ENCODE measurements at places on chromosomes 7 and 10. TPM values are rescaled to one million over a fixed set of nuclear protein-coding genes. Genes with fewer than 3 reads are reported as not detected.

DNA sequence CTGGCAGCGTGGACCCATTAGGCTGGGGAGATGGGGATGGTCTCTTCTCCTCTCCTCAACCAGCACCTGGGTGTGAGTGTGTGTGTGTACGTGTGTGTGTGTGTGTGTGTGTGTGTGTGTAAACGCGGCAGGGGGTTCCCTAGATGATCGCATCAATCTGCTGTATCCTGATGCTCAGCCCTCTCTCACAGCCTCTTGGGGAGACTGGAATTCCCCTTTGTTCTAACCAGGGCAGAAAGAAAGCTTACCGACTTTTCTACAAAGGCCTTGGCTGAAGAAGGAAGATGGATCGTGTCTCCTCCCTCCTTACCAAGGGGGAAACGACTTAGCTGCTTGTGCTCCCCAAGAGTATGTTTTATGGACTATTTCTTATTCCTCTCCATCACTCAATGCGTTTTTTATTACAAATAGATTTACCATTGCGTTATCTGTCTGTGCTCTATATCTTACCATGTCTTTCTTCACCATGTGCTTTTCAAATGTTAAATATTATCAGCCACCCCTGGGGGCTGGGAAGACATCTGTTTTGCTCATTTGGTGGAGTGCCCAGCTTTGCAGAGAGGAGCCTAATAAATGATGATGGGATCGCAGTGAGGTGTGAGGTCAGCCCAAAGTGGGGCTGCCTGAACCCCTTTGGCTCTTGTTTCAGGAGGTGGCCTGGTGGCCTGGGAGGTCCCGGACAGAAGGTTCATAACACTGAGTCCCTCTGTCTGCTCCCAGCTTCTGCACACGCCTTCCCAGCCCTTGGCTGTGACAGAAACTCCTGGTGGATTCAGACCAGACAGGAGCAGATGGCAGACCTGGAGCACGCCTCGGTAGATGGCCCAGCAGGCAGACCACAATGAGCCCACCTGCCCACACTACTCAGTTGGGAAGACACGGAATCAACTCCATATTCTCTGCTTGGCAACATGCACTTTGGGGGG is 262.0 kb downstream of the PRPF18 start:
- no peak for DNase-seq

The HECTD2 gene
- 26.9 TPM for polyA plus RNA-seq

GRCh38 chr10:132306864-132307751 is 642 bp downstream of the STK32C start:
- DNase-seq: no peak

DNA sequence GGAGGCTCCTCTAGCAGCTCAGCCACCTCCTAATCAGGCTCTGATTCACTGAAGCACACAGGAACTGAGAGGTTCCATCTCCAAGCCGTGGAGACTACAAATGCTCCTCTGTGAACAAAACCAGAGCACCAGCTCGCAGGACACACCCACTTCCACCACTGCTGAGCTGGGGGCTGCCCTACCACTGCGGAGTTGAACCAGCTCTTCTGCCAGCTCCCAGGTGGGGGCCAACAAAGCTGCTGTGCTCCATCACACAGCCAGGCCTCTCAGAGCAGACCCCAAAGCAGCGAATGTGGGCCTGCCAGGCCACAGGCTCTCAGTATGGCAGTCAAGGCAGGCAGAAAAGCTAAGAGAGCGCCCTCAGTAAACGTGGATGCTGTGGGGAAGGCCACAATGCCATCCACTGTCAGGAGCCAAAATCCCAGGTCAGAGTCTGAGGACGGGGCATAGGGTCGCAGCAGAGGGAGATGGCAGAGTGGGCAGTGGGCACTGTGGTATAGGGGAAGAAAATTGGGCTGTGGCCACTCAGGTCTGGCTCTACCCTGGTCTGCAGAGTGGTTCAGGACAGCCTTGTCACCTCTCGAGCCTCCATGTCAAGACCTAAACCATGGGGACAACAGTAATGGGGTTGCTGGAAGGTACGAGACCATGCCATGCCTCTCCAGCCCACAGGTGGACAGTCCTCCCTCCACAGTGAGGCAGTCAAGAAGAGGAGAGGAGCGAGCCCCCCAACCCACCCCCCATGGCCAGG is 82.1 kb downstream of the GRID1 start:
- no peak for DNase-seq

The MLXIPL gene
- polyA plus RNA-seq: 1.5 TPM

- no peak for DNase-seq
These were observed 10.8 kb upstream of the C10orf53 start for GRCh38 chr10:49668684-49669083.

The PPP1R9A gene
- polyA plus RNA-seq: 31.9 TPM

DNA sequence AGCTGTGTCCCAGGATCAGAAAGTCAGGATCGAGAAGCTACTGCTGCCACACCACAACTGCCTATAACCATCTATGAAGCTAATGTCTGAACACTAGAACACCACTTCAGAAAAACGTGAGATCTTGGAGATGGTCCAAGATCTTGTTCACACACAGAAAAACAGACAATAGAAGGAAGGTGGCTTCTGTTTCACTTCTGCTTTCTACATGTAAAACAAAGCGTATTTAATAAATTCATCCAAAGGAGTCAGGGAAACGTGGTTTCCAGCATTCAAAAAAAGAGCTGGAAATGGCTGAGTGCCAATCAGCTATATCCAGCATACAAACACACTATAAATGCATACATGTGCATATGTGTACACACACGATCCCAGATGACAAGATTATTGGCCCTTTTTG is 70.2 kb upstream of the CCDC71L start:
- DNase-seq: no peak

The VWC2 gene
- 1.3 TPM for polyA plus RNA-seq

- DNase-seq: no peak
These were observed 439.6 kb downstream of the GRID1 start for GRCh38 chr10:85926986-85927385.

DNA sequence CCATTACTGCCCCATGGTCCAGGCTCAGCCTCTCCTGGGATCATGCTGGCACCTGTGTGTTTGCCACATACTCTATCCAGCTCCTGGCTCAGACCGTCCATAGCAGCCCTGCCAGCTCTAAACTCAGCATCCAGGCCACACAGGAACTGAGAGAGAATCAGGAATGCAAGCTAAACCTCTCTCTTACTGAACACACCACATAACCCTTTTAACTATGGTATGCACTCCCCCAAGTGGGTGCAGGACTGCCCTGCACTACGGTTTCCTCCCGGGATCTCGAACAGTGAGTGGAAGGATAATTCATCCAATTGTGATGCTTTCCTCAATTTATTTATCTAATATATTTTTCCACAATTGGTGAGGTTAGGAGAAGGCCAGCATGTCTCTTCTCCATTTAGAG is 17.1 kb upstream of the ZNF800 start:
- DNase-seq: no peak

The APBB1IP gene
- 1.7 TPM for polyA plus RNA-seq

GRCh38 chr7:5426226-5426475 is 2.5 kb upstream of the TNRC18 start:
- DNase-seq: no peak

Measured in right renal cortex interstitium (tissue), 3 donors.